ENCODE measurements at places on chromosomes 2 and 18. TPM values are rescaled to one million over a fixed set of nuclear protein-coding genes. Genes with fewer than 3 reads are reported as not detected.
A peak's percentile ranks its signal among the peaks of the same experiment; 100 is the strongest.

Gene ROCK2
- 22.3 TPM for total RNA-seq

- DNase-seq = peak; percentile 40
- H3K4me1 ChIP-seq = peaks cover 5% of the 10 kb centered on the region
- no peaks in the 10 kb centered on the region for H3K36me3 ChIP-seq
- H3K27ac ChIP-seq = no peak overlapping the region
- peak overlapping the region; percentile 82 for H3K4me3 ChIP-seq
Observed at GRCh38 chr2:219551441-219552381, 7.9 kb downstream of the TMEM198 start.

Gene MRO
- not detected for total RNA-seq

Gene HAAO
- total RNA-seq = 0.77 TPM
